ENCODE measurements at places on chromosomes 3 and 15.

DNA sequence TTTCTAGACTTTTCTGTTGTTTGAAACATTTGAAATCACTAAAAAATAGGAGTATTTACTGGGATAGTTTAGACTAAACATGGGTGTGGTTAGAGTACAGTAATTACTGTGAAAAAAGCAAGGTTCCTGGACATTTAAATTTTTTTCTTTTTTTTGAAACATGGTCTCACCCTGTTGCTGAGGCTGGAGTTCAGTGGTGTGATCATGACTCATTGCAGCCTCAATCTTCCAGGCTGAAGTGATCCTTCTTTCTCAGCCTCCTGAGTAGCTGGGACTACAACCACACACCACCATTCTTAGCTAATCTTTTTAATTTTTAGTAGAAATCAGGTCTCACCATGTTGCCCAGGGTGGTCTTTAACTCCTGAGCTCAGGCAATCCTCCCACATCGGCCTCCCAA lies 20.4 kb upstream of the CELF6 start:
- no peak for DNase-seq

- DNase-seq, result no peak
Observed at GRCh38 chr15:81013396-81013929, 12.7 kb downstream of the TLNRD1 start.

- no peak for DNase-seq
Observed at GRCh38 chr15:44069489-44069888, 125.6 kb downstream of the FRMD5 start.

DNA sequence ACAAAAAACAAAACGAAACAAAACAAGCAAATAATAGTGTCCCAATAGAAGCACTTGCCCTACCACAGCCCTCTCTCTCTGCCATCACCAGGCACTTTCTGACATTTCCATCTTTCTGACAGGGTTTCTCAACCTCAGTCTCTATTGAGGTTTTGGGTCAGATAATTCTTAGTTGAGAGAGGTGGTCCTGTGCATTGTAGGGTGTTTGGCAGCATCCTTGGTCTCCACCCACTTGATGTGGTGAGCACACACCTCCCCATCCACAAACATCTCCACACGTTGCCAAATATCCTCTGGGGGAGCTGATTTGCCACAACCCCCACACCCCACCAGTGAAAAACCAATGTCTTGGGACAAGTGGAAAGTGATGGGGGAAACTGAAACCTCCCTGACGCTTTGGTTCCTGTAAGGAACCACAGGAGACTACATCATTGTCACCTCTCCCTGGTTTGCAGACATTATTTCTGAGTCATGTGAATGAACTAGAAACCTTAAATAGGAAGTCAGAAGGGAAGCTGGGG lies 733.7 kb upstream of the CFAP20DC start:
- no peak for DNase-seq

- DNase-seq, result no peak
Observed at GRCh38 chr3:195446359-195446758, 3.5 kb upstream of the ACAP2 start.

GRCh38 chr3:188407158-188407880 lies 253.4 kb downstream of the LPP start:
- DNase-seq, result no peak

- DNase-seq, result no peak
Observed at GRCh38 chr15:59940928-59941327, 63.2 kb upstream of the FOXB1 start.

- DNase-seq, result no peak
Observed at GRCh38 chr15:33440900-33441299, 130.1 kb downstream of the RYR3 start.

- no peak for DNase-seq
Observed at GRCh38 chr15:38648121-38648843, 83.7 kb upstream of the RASGRP1 start.

DNA sequence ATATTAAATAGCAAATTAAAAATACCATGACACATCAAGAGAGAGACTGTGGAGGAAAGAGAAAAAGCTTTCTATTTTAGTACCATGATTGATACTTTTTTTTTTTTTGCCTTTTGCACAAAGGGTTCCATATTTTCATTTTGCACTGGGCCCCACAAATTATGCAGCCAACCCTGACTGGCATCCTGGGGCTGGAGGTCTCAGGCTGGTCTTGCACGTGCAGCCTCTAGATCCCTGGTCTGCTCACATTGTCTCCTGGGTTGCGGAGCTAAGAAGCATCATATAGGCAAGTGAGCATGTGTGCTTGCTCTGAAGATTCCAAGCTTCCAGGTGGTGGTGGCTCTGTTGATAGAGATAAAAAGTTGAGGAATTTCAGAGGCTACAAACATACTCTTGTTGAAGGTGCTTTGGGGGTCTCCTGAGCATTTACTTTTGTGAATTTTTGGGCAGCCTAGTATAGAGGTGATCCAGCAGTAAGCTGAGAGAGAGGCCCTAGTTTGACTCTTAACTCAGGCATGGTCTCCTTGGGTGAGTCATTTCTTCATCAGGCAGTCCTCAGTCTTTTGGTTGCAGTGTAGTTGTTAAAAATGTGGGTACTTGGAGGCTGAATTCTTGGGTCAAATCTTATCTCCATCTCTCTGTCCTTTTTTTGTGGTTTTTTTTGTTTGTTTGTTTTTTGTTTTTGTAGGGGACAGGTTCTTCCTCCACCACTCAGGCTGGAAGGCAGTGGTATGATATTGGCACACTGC lies 31.3 kb downstream of the SMAD3 start:
- DNase-seq, result no peak

DNA sequence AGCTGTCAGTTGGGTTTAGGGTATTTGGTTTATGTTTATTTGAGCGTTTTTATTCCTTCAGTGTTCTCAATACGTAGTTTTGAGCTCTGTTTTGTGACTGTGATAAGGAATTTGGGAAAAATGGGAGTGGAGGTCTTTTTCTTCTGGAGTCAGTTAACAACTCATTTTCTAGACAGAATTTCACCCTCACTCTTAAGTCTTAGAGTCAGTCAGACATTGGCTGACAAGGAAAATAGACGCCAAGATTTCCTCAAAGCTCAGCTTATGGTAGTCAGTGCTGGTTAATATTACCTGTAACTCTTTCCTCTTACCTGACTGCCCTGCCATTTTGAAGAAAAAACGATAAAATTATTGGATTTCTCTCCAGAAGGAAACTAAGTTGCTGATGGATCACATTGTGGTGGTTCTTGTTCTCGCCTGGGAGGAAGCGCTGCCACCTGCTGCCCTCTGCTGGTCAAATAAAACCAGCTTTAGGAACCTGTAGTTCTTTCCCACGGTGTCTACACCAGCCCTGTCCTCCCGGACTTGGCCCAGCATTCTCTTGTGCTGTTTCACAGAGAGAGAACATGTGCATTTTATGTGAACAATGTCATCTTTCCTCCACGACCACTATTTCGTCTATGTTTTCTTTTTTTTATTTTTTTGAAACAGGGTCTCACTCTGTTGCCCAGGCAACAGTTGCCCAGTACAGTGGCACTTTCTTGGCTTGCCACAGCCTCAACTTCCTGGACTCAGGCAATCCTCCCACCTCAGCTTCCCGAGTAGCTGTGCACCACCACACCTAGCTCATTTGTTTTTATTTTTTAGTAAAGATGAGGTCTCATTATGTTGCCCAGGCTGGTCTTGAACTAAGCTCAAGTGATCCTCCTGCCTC lies 41.4 kb upstream of the UMPS start:
- no peak for DNase-seq

- no peak for DNase-seq
Observed at GRCh38 chr3:12328132-12328836, 39.4 kb downstream of the PPARG start.

GRCh38 chr3:130379274-130379673 lies 33.8 kb downstream of the COL6A5 start:
- DNase-seq, result no peak

GRCh38 chr3:126134219-126134975 lies 46.0 kb downstream of the ALDH1L1 start:
- no peak for DNase-seq

Data from NCI-H510A (cell line).